ENCODE measurements at places on chromosomes 11 and 22.

DNA sequence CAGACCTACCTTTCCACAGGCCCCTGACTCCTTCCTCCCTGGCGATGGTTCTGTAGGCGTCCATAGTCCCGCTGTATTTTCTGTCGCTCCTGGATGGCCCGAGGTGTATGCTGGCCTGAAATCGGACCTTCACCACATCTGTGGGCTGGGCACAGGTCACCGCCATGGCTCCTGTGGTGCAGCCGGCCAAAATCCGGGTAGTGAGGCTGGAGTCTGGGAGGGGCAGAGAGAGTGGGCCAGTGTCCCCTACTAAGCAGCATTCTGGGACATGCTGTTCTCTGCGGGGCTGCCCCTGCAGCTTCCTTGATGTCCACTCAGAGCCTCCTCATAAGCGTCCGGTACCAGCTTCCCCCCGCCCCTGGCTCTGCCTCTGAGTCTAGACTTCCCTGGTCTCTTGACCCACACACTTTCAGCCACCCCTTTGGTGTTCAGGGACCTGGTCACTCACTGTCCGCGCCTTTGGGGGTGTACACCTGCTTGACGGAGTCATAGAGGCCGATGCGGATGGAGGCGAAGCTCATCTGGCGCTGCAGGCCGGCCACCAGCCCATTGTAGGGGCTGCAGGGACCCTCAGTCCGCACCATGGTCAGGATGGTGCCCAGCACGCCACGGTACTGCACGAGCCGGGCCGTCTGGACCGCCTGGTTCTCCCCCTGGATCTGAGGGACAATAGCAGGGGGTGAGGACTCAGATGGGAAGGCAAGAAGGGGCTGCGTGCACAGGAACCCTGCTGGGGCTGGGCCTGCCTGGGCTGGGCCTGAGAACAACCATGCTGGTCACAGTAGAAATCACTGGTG, 3.0 kb downstream of the UCP3 start:
- no peak for DNase-seq

DNA sequence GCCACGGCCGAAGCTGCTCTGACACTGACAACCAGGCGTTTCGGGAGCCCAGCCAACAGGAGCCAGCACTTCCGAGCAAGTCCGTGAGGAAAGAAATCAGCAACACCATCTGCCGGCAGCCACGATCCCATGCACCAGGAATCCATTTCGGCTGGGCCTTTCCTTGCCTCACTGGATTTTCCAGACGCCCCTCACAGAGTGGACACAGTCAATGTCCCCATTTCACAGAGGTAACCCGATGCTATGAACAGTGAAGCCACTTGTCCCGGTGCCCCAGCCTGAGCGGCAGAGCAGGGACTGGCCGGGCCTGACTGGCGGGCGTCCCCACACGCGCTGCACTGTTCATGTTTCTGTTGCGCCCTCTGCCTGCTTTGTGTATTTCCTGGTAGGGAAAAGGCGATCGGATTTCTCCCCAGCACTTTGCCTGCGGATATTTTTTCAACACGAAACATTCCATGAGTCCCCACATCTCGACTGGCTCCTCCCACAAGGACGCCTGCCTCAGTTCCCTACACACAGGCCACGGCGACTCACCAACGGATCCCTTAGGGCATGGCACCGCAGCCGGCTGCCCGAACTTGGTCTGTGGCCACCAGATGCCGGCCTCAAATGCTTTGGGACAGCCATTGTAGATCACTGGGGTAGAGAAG, 55.3 kb downstream of the TRMU start:
- DNase-seq, result no peak

GRCh38 chr11:2015025-2015424, 17.4 kb upstream of the H19 start:
- DNase-seq, result no peak

DNA sequence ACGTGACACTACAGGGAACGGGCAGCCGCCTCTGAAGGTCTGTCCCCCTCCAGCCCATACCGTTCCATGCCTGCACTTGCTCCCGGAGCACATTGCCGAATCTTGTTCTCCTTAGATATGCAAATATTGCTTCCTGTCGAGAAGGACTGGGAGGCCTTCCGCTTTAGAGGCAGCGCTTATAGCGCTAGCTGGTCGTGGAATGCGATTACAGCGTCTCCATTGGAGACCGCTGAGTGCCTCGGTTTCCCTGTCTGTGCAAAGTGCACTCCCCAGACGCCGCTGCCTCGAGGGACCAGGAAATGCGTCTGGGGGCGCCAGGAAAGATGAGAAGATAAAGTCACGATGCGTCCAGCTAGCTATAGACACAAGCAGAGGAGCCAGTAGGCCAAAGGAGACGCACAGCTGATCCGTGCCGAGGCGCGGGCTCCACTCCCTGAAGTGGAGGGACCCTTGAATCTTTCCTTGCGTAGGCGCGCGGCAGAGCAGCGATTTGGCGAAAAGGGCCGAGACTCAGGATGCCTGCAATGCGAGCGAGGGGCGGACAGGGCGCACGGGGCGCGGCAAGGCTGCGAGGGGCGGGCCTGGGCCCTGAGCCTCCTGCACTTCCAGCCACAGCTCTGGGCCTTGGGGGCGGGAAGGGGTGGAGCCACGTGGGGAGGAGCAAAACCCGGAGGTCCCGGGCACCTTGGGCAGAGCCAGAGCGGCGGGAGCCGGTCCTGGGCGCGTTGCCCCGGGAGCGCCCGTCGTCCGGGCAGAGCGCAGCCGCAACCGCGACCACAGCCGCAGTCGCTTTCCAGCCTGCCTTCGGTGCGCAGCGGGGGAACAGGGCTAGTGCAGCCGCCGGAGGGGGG, at the start of gene RASSF10:
RASSF10 (plus strand) TSS at position 692 of the 851 bp plus-strand sequence. CDS start 261 bp downstream, outside the sequence.
- no peak for DNase-seq

DNA sequence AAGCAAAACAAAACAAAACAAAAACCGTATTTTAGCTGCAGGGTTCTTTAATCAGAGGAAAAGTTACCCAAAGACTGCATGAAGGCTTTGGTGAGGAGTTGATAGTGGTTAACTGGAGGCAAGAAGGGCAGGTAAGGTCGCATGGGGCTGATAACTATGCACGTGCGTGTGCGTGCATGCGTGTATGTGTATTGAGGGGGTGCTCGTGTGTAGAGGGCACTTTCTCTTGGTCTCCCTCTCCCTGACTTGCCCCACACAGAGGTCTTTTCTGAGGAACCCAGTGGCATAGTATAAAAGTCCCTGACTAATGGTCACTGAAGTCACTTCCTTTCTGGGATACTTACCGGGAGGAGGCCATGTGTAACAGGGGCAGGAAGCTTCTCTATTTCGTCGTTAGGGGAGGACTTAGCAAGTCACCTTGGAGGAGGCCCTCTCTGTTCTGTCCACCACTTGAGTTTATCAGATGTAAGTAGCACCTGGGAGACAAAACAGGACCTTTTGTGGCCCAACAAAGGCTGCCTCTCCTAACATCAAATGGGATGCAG, 20.1 kb upstream of the FCHSD2 start:
- DNase-seq, result no peak

GRCh38 chr11:33753304-33753967, 17.2 kb upstream of the CD59 start:
- no peak for DNase-seq

DNA sequence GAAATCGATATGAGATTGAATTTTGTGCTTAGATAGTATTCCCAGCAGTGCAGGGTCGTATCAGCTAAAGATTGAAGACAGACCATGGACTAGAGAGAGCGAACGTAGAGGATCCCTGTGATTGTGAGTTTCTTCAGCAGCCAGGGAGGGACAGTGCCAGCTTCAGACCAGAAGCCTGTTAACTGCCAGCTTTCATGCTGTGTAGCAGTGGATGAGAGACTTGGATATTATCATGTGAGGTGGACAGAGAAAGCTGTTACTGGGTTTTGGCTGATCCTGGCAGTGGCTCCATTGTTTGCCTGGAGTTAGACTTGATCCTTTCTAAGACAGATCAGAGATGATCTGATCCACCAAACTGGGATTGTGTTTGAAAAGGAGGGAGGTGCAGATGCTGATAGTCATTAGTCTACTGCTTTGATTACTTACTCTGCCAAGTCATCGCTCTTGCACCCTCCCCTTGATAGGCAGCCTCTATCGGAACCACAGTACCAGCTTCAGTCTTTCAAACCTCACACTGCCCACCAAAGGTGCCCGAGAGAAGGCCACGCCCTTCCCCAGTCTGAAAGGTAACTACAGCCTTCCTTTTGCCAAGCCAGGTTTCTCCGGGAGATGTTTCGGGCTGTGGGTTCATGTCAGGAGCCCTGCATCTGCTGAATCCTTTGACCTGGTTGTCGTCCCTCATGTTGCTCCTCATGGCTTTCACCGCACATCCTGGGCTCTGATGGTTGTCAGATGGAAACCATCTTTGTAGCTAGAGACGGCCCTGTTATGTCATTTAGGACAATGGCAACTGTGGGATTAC, 16.2 kb downstream of the MADD start:
- no peak for DNase-seq

DNA sequence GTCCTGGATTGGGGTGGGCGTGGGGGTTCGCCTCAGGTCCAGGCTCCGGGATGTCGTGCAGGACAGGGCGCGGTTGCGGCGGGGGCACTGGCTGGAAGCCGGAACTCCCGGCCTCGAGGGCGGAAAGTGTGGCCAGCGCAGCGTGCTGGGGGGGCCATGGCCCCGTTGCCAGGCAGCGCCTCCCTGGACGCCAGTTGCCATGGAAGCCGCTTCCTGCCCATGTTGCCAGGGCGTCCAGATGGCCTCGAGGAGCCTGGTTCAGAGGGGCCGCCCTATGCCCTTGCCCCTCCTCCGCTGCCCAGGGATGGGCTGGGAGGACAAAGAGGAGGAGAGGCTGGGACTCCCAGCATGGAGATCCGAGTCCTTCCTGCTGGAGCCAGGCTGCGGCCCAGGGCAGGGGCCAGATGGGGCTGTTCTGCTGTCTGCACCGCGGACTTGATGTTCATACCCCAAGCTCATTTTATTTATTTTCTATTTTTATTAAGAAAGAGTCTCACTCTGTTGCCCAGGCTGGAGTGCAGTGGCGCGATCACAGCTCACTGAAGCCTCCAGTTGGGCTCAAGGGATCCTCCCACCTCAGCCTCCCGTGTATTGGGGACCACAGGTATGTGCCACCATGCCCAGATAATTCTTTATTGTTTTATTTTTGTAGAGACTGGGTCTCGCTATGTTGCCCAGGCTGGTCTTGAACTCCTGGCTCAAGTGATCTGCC, 4.6 kb upstream of the CCDC188 start:
- no peak for DNase-seq

- DNase-seq, result no peak
These were observed 106.4 kb downstream of the C11orf91 start for GRCh38 chr11:33594188-33594587.

GRCh38 chr11:128300785-128301184, 286.6 kb downstream of the ETS1 start:
- DNase-seq, result no peak

DNA sequence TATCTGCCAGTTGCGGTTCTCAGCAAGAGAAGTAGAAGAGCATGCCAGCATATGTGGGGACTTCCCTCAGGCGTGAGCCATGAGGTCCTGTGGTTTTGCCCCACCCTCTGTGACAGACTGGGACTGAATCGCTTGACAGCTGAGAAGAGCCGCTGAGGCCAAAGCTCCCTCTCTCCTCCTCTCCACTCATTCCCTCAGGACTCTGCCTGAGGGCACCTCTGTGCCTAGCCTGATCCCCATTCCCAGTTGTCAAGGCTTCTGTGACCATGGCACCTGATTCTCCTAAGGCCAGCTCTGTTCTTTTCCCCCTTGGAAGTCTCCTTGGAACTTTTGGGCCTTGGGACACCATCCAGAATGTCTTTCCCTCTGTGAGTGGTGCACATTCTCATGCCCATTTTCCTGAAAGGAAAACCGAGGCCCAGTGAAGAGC, 27.0 kb downstream of the ART5 start:
- peak; percentile 14 for DNase-seq

DNA sequence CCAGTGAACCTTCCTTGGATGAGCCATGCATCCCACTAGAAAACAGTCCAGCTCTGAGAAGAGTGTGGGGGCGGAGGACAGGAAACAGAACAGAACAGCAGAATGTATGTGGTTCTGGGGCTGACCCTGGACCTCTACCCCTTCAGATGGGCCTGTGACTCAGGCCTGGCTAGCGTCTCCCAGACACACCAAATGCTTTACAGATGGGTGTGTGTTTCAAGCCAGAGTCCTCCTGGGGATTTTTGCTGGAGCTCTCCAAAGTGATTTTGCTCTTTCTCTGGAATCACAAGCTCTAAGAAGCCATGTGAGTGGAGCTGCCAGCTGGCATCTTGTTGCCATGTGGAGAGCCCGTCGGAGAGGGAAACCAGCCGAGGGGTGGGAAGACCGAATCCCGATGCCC, 13.2 kb upstream of the C1QTNF4 start:
- no peak for DNase-seq

DNA sequence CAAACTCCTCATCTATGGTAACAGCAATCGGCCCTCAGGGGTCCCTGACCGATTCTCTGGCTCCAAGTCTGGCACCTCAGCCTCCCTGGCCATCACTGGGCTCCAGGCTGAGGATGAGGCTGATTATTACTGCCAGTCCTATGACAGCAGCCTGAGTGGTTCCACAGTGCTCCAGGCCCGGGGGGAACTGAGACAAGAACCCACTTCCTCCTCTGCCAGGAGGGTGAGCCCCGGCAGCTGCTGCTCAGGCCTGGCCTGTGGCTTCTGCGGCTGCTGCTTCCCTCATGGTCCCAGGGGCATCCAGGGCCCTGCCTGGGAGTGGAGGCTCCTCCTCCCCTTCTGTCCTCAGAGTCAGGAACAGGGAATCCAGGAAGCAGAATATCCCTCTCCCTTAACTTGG, 98.4 kb downstream of the ZNF280B start:
- no peak for DNase-seq

GRCh38 chr11:76598426-76598839, 72.1 kb downstream of the LRRC32 start:
- no peak for DNase-seq

GRCh38 chr11:86931548-86932258, 23.5 kb downstream of the FZD4 start:
- DNase-seq, result no peak

- no peak for DNase-seq
These were observed 364.6 kb downstream of the LUZP2 start for GRCh38 chr11:24861440-24861839.

DNA sequence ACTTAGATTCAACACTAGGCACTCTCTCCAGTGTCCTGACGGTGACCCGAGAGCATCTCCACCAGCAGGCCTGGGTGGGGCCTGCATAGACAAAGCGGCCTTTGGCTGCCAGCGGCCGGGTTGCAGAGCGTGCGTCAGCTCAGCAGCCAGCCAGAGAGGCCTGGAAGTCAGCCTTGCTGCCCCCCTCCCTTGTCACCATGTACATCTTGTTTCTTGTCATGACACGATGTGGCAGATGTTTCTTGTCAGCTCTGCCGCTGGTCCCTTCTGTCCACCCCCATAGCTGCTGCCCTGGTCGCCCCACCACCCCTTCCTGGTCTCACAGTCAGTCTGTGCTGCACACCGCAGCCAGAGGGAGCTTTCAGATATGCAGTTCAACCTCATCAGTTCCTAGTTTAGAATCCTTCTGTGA, 33.1 kb upstream of the CBX7 start:
- DNase-seq, result no peak

All from epithelial cell of prostate (primary cell).